ENCODE measurements at places on chromosomes 6 and 20. TPM values are rescaled to one million over a fixed set of nuclear protein-coding genes. Genes with fewer than 3 reads are reported as not detected.

COL19A1 gene
- not detected for total RNA-seq

KIF16B gene
- total RNA-seq = 18.5 TPM

CYP39A1 gene
- 11.4 TPM for total RNA-seq

HDGFL1 gene
- not detected for total RNA-seq

ZFP64 gene
- total RNA-seq = 13.3 TPM

CHRNA4 gene
- total RNA-seq = 2.1 TPM

INSM1 gene
- total RNA-seq = not detected

TSPO2 gene
- total RNA-seq = not detected
